Pancreas (tissue), 10 donors: ENCODE measurements at places on chromosomes 1 and 21.
A peak's percentile ranks its signal among the peaks of the same experiment; 100 is the strongest.

DNA sequence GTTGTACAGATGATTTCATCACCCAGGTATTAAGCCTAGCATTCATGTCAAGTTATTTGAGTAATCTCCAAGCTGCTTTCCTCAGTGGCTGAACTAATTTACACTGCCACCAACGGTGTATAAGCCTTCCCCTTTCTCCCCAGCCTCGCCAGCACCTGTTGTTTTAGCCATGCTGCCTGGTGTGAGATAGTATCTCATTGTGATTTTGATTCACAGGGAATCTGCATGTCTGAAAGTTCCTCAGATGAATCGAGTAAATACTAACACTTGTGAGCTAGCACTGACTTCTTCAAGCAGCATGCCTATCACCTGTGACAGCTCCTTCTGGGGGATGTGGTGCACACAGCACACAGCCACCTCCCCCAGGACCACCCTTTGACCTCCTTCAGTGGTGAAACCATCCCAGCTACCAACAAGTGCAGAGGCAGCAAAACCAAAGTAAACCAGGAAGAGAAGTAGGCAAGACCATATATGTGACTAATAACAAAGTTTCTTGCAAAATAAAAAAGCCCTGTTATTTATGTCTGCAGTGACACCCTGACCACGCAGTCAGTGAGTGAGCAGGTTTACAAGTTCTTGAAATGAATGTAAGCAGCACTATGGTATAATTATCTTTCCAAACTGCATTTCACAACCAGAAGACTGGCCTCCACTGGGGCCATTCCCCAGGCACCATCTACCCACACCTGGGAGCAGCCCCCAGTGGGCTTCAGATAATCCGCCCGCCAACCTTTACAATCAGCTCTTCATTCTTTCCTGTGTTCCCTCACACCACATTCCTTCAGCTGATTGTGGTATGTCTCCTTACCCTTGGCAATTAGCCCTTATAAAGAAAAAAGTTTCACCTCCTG, 173.8 kb downstream of the ETS2 start:
- no peaks in the 10 kb centered on the region for H3K36me3 ChIP-seq
- H3K27ac ChIP-seq: no peak overlapping the region

- H3K27me3 ChIP-seq: no peaks in the 10 kb centered on the region
- H3K27ac ChIP-seq: no peak overlapping the region
- H3K36me3 ChIP-seq: no peaks in the 10 kb centered on the region
Observed at GRCh38 chr1:20233394-20233793, 47.1 kb upstream of the PLA2G2C start.

GRCh38 chr1:198922638-198923430, 284.0 kb downstream of the PTPRC start:
- no peaks in the 10 kb centered on the region for H3K27me3 ChIP-seq
- no peaks in the 10 kb centered on the region for H3K4me1 ChIP-seq
- H3K36me3 ChIP-seq: no peaks in the 10 kb centered on the region
- H3K4me3 ChIP-seq: no peak overlapping the region
- peak overlapping the region; percentile 4 for H3K27ac ChIP-seq

- no peaks in the 10 kb centered on the region for H3K27me3 ChIP-seq
- no peaks in the 10 kb centered on the region for H3K36me3 ChIP-seq
- DNase-seq: no peak
- no peak overlapping the region for H3K27ac ChIP-seq
- no peaks in the 10 kb centered on the region for H3K4me1 ChIP-seq
- H3K4me3 ChIP-seq: no peak overlapping the region
Observed at GRCh38 chr1:175830500-175830899, 87.1 kb upstream of the TNR start.

DNA sequence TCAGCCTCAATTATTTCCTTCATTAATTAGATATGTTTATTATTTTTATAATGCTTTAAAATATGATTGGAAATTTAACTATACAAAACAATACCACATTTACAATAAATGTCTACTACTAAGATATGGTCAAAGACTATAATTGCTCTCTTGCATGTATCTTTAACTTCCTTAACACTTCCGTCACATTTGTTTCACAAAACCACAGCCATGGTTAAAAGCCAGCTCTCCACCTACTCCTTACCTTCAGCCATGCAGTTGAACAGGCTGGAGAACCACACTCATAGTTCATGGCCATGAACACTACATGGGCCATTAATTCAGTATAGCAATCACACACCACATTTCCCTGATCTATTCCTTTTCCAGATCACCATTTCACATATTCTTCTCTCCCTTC, 72.2 kb downstream of the NME7 start:
- H3K27ac ChIP-seq: no peak overlapping the region
- H3K27me3 ChIP-seq: no peaks in the 10 kb centered on the region
- no peaks in the 10 kb centered on the region for H3K4me1 ChIP-seq
- no peaks in the 10 kb centered on the region for H3K36me3 ChIP-seq
- no peak overlapping the region for H3K4me3 ChIP-seq
- no peak for DNase-seq

- no peak for DNase-seq
- H3K36me3 ChIP-seq: no peaks in the 10 kb centered on the region
- H3K27me3 ChIP-seq: no peaks in the 10 kb centered on the region
- H3K4me1 ChIP-seq: peaks cover 6% of the 10 kb centered on the region
- no peak overlapping the region for H3K4me3 ChIP-seq
Observed at GRCh38 chr1:244460197-244460596, 876 bp upstream of the CATSPERE start.

- H3K27ac ChIP-seq: no peak overlapping the region
- H3K36me3 ChIP-seq: no peaks in the 10 kb centered on the region
Observed at GRCh38 chr1:160634543-160635491, 12.0 kb downstream of the SLAMF1 start.

GRCh38 chr1:108645564-108646184, 15.2 kb downstream of the HENMT1 start:
- no peak overlapping the region for H3K27ac ChIP-seq
- no peak for DNase-seq
- no peaks in the 10 kb centered on the region for H3K36me3 ChIP-seq
- no peak overlapping the region for H3K4me3 ChIP-seq
- no peaks in the 10 kb centered on the region for H3K4me1 ChIP-seq
- H3K27me3 ChIP-seq: no peaks in the 10 kb centered on the region

DNA sequence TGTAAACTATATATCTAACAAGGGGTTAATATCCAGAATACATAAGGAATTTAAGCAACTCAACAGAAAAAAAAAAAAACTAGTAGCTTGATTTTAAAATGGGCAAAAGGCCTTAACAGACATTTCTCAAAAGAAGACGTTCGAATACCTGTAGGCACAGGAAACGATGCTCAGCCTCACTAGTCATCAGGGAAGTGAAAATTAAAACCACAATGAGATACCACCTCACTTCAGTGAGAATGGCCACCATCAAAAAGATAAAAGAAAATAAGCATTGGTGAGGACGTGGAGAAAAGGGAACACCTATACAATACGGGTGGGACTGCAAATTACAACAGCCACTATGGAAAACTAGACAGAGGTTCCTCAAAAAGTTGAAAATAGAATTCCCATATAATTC, 37.3 kb downstream of the NPHP4 start:
- no peak overlapping the region for H3K27ac ChIP-seq
- no peaks in the 10 kb centered on the region for H3K27me3 ChIP-seq
- no peaks in the 10 kb centered on the region for H3K4me1 ChIP-seq
- no peak overlapping the region for H3K4me3 ChIP-seq
- DNase-seq: no peak

- DNase-seq: no peak
- no peaks in the 10 kb centered on the region for H3K4me1 ChIP-seq
- peak overlapping the region; percentile 65 for H3K27ac ChIP-seq
- peak overlapping the region; percentile 73 for H3K4me3 ChIP-seq
- H3K36me3 ChIP-seq: no peaks in the 10 kb centered on the region
Observed at GRCh38 chr1:9182784-9183257, 51.8 kb upstream of the H6PD start.

- H3K27ac ChIP-seq: peak overlapping the region; percentile 95
- no peaks in the 10 kb centered on the region for H3K36me3 ChIP-seq
- no peak for DNase-seq
Observed at GRCh38 chr1:226061068-226061840, 1.3 kb upstream of the H3-3A start.

DNA sequence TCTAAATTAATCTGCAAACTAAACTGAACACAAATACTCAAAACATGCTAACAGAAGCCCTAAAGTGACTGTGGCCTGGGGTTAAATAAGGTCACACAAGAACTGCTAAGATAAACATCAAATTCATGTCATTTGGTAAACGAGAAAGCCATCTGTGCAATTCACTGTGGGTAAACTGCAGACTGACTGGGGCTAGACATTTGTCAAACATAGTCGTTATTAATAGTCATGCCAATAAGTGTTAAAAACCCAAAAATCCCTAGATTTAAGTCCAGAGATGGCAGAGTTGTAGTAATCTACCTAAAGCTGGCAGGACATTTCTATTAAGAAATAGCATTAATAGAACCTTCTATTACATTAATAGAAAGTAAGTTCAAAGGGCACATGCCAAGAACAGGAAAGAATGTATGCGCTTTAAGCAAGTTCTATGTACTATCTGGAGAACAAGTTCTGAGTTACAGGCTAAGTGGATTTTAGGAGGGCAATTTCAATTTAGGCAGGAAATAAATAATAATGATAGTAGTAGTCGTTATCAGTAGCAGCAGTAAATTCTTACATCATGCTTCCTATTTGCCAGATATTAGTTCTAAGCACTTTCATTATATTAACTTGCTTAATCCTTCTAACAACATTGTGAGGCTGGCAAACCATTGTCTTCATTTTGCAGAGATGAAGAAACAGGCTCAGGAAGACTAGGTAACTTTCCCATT, 8.6 kb downstream of the EDEM3 start:
- H3K36me3 ChIP-seq: no peaks in the 10 kb centered on the region
- no peak overlapping the region for H3K27ac ChIP-seq
- no peaks in the 10 kb centered on the region for H3K27me3 ChIP-seq
- DNase-seq: no peak

- H3K4me1 ChIP-seq: peaks cover 26% of the 10 kb centered on the region
- no peak overlapping the region for H3K4me3 ChIP-seq
- no peak overlapping the region for H3K27ac ChIP-seq
- no peaks in the 10 kb centered on the region for H3K27me3 ChIP-seq
- no peak for DNase-seq
Observed at GRCh38 chr1:157239936-157240335, 101.7 kb upstream of the ETV3 start.

DNA sequence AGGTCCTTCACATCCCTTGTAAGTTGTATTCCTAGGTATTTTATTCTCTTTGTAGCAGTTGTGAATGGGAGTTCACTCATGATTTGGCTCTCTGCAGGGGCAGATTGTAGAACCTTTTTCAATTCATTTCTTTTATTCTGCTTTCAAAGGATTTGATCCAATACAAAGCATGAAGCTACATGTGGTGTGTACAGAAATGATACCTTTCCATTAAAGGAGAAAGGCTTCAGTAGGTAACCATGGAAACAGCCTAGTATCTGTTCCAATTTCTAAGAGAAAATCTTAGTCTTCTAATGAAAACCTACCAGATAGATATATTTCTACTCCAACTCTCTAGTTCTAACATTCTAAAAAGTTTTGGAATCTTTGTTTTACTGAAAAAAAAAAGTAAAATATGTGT, 105.0 kb downstream of the SYT14 start:
- no peak overlapping the region for H3K27ac ChIP-seq
- DNase-seq: no peak
- H3K4me1 ChIP-seq: no peaks in the 10 kb centered on the region
- no peaks in the 10 kb centered on the region for H3K36me3 ChIP-seq
- no peaks in the 10 kb centered on the region for H3K27me3 ChIP-seq
- no peak overlapping the region for H3K4me3 ChIP-seq

DNA sequence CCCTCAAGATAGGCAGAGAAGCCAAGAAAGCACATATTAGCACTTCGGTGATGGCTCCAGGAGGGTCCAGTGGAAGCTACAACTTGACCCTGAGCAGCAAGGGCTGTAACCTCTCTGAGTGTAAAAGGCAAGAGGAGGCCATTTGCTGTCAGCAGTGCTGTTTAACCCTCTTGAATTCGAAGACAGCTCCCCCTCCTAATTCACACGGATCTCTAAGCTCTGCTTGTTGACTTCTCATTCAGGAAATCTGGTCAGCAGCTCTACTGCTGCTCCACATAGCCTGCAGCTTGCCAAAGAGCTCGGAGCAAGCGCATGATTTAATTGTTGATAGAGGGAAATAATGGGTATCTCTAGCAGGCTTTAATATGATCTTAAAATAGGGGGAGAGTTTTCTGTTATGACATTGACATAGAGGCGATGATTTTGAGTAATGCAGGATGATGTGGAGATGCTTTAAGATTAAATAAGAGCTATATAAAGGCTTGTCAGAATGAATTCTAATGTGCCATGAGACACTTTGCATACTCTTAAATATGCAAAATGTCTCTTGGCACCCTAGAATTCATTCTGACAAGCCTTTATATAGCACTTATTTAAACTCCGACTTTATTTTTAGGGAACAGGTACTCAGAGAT, 79.4 kb upstream of the USH2A start:
- DNase-seq: no peak
- H3K36me3 ChIP-seq: no peaks in the 10 kb centered on the region
- H3K27me3 ChIP-seq: no peaks in the 10 kb centered on the region
- peaks cover 5% of the 10 kb centered on the region for H3K4me1 ChIP-seq
- no peak overlapping the region for H3K4me3 ChIP-seq

- H3K27me3 ChIP-seq: no peaks in the 10 kb centered on the region
- no peak overlapping the region for H3K27ac ChIP-seq
- H3K36me3 ChIP-seq: no peaks in the 10 kb centered on the region
- no peaks in the 10 kb centered on the region for H3K4me1 ChIP-seq
- H3K4me3 ChIP-seq: no peak overlapping the region
Observed at GRCh38 chr1:66552287-66552686, 18.3 kb downstream of the SGIP1 start.

GRCh38 chr1:42034426-42034825, 115.7 kb upstream of the HIVEP3 start:
- DNase-seq: no peak
- peak overlapping the region; percentile 99 for H3K4me3 ChIP-seq
- no peaks in the 10 kb centered on the region for H3K27me3 ChIP-seq
- no peak overlapping the region for H3K27ac ChIP-seq
- H3K36me3 ChIP-seq: no peaks in the 10 kb centered on the region

DNA sequence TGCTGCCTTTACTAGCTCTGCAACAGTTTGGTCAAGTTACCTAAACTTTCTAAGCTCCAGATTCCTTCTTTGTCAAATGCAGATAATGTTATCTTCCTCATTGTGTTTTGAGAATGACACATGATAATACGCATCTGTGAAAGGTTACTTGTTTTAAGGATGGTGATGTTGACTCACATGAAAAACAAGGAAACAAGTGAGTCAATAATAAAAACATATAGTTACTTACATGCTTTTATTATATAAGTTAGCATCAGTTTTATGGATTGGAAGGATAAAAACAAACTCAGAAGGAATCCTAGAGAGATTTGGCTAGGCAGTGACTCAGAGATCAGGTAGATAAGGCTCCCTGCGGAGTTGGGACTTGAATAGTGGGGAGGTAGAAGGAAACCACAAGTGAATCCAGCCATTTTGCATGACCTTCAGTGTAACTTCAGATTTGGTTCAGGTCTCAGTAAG, 144.6 kb downstream of the LMO4 start:
- H3K27me3 ChIP-seq: no peaks in the 10 kb centered on the region
- H3K4me1 ChIP-seq: no peaks in the 10 kb centered on the region
- DNase-seq: no peak
- H3K36me3 ChIP-seq: no peaks in the 10 kb centered on the region
- H3K27ac ChIP-seq: no peak overlapping the region
- H3K4me3 ChIP-seq: no peak overlapping the region
